ENCODE measurements at places on chromosomes 7 and 10.

- no peak for DNase-seq
Observed at GRCh38 chr7:48420206-48420605, 248.9 kb downstream of the ABCA13 start.

- DNase-seq: no peak
Observed at GRCh38 chr10:98632456-98633150, 185.9 kb upstream of the HPS1 start.

DNA sequence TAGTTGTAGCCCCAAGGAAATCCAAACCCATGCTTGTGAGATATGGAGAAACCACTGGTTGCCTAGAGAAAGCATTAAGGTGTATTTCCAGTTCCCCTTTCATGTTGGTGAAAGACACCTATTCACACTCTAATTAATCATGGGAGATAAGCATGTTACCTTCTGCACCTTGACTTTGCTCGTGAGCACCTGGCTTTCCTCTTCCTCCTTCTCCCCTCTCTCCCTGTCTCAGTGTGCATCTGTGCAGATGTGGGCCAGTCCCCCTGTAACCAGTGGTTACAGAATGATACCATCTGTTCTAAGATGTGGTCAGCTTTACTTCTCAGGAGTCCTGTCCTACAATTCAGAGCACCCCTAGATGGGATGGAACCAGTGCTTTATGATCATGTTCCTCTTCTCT is 160.6 kb downstream of the LCOR start:
- no peak for DNase-seq

- no peak for DNase-seq
Observed at GRCh38 chr10:35780970-35781642, 139.0 kb upstream of the FZD8 start.

DNA sequence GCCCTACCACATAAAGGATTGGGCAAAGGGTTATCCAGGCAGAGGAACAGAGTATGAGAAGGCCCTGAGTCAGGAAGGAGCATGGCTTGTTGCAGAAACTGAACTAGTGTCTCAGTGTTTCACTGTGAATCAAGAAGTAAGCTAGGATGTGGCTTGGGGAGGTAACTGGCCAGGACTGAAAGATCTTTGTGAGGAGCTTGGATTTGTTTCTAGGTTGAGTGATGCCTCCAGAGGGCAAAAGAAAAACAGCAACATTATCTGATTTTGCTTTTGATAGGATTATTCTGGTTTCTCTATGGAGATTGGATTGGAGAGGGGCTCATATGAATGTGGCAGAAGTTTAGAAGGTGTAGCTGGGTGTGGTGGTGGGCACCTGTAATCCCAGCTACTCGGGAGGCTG is 137.9 kb upstream of the HDAC9 start:
- no peak for DNase-seq

GRCh38 chr10:112517451-112517862 is 70.4 kb downstream of the VTI1A start:
- DNase-seq: no peak

DNA sequence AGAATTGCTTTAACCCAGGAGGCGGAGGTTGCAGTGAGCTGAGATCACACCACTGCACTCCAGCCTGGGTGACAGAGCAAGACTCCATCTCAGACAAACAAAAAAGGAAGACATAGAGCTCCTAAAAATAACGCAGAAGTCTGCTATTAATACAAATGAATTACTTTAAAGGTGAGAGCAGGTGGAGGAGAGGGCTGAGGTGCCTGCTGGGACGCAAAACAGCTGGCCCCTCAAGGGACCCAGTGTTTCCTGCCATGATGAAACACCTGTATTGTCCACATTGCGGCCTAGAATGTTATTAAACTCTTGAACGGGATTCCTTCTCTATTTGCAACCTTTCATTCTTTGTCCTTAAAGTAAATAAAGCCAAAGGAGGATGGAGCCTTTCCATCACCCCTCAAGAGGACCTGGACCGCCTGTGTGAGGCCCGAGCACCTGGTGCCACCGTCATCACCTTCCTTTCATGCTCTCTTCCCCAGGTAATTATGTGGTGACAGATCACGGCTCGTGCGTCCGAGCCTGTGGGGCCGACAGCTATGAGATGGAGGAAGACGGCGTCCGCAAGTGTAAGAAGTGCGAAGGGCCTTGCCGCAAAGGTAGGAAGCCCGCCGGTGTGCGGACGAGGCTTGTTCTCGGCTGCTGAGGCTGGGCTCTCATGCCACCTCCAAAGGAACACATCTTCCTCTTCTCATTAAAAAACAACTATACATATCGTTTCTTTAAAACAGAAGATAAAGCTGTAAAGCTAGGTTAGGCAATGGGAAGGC is 136.7 kb downstream of the EGFR start:
- no peak for DNase-seq

- no peak for DNase-seq
Observed at GRCh38 chr10:63318491-63318890, 147.3 kb downstream of the JMJD1C start.

DNA sequence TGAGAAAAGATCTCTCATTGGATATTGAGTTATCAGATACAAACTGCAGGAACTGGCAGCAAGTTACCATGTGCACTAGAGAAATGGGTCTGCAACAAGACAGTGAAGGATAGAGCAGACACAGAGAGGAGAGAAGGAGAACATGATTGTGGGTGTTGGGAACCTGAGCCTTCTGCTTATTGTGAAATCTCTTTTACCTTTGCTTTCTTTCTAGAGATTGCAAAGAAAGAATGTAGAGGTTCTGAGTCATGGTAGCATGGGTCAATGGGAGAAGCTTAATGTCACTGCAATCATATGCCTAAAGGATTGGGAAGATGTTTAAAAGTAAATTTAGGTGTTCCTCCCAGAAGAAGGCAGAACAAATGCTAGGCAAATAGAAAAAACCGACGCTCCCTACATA is 821.4 kb downstream of the CCSER2 start:
- DNase-seq: no peak

DNA sequence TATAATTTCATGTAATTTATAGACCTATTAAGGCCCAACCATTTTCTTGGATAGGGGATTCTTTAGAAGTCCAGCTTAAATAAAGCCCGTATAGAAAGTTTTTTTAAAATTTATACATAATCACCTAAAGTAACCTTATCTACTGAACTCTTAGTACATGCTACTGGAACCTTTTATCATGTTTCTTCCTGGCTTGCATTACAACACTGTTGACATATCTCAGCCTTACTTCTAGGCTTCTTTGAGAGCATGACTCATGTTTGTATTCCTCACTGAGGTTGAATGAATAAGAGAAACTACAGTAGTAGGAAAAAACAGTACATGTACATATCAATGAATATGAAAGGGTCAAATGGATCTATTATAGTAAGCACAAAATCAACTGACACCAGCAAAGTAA is 8.2 kb upstream of the MAGI2 start:
- no peak for DNase-seq

- DNase-seq: no peak
Observed at GRCh38 chr7:121157341-121157751, 168.8 kb downstream of the CPED1 start.

- no peak for DNase-seq
Observed at GRCh38 chr7:123711832-123712293, 36.9 kb downstream of the WASL start.

DNA sequence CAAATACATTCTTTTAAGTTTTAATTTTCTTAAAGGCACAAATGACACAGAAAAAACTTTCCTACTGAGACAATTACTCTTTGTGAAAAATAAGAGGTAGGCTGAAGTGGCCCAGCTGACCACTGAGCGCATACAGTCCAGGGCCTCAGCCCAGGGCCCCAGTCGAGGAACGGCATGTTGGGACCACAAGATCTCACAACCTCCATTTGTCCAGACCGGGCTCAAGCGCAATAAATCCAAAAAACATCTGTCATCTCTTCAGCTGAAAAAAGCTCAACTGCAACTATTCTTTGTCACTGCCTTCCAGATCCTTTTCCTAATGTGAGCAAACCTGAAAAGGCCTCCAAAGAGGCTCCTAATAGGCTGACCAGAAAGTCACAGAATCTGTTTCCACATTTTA is 165.8 kb downstream of the SRPK2 start:
- DNase-seq: no peak

DNA sequence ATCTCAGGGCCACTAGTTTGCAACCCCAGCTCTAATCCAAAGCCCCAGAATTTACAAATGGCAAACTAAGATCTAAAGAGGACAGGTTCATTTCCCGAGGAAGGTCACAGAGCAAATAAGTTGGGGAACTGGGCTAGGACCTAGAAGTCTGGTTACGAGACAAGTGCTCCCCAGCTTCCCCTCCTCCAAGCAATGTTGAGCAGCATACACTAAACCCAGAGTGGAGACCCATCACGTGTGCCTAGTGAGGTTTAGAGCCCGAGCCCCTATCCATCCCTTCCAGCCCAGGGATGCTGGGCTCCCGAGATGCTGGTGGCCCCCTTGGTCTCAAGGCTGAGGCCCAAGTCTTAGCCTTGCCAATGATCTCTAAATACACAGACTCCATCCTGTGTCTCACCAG is 209.5 kb upstream of the ZMIZ1 start:
- DNase-seq: no peak

DNA sequence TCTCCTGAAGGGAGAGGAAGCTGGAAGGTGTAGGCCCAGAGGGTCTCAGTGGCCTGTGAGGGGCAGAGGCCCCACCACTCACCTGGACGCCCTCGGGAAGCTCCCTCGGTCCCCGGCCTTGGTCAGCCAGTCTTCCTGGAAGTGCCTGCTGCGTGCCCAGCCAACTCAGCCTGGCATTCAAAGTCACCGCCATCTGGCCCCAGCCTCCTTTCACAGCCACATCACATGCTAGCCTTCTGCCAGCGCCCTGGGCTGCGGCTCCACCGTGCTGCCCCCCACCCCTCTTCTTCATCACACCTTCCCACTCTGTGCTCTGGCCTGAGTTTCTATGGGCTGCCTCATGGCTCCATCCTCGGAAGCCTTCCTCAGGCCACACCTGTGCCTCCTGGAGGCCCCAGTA is 98.0 kb downstream of the ZMIZ1 start:
- no peak for DNase-seq

GRCh38 chr10:5945561-5946418 is 31.6 kb downstream of the IL15RA start:
- DNase-seq: no peak

- DNase-seq: no peak
Observed at GRCh38 chr7:70778585-70778984, 353.4 kb upstream of the GALNT17 start.

DNA sequence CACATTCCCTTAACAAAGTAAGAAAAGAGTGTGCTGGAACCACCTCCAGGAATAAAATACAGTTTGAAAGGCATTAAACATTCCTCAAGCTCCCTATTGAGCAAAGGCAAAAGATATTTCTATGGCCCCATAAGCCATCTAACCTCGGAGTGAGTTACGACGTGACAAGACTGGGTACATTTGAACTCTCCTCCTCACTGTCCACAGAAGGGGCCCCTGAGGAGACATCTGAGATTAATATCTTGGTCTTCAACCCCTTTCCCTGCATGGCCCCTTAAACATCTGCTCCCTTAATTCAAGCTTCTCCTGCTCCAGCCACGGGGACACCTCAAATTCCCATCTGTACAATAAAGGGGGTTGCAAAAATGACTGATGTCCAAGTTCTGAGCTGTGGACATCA is 526 bp downstream of the GIMAP1 start:
- no peak for DNase-seq

- no peak for DNase-seq
Observed at GRCh38 chr7:131533566-131534561, 22.6 kb downstream of the PODXL start.

GRCh38 chr7:88599528-88599927 is 160.0 kb upstream of the ZNF804B start:
- no peak for DNase-seq

DNA sequence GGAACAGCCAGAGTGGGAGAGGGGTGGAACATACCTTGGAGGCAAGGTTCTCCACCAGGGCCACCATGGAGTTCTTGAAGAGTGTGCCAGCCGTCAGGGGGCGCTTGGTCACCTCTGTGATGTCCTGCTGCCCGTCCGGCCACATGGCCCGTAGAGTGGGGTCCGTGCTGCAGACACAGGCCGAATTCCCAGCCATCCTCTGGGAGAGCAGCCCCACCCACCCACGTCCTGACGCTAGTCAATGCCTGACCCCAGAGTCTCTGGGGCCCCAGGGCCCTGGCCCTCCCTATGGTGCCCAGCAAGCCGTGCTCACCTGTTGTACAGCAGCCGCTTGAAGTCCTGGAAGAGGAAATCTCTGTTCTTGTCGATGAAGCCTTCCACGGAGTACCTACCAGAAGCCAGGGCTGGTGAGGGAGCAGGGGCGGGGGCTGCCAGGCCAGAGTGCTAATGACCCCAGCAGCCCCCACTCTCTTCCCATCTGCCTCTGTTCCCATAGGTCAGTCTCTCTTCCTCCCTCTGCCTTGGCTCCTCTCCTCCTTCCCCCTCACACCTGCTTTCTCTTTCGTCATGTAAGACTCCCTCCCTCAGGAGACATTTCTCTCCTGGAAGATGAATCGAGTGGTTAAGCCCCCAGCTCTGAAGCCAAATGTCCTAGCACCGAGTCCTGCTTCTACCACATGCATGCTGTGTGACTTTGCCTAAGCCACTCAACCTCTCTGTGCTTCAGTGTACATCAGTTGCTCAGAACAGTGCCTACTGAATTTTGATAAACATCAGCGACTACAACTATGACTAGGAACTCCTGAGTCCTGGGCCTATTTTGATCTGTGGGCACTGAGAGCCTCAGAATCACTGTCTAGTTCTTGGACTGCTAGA is 11.0 kb downstream of the MYO1G start:
- no peak for DNase-seq

DNA sequence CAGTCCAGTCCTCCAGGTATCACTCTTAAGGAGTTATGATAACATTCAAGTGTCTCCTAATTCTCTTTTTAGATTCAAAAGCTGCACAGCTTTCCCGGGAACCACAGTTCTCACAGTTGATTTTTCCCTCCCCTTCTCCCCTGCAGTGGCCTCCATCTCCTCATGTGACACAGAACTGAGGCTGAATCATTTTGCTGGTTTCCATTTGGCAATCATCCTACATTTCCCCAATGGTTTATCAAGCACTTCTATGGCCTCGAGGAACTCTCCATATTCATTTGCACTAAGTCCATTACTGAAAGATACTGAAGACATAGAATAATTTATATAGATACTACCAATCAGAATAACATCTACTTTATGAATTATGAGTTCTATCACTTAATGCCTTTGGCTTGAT is 484.9 kb downstream of the GPAM start:
- DNase-seq: no peak

DNA sequence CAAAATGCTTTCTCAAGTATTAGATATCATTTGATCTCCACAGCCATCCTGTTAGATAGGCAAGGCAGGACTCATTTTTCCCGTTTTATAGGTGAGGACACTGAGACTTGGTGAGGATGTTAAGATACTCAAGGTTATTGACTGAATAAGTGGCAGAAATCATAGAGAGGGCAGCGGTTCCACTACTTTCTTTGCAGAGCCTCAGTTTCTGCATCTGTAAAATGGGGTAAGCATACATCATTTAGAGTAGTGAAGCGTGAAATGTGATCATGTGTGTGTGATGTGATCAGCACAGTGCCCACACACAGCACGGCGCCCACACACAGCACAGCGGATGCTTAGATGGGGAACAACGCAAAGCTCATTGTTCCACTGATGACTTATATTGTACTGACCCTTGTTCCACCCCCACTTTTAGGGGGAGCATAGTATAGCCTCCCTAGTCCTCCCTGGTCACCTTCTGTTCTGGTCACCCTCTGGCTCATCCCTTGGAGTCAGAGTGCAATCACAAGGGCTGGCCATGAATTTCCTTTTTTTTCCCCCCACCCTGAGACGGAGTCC is 10.5 kb downstream of the UBTD1 start:
- DNase-seq: no peak

Measured in stimulated activated CD8-positive, alpha-beta memory T cell treated with anti-CD3 and anti-CD28 coated beads, Interleukin-15, amount 100 ng/mL, for 24 hours (primary cell).